ENCODE measurements at places on chromosomes 4 and X.

- no peak for DNase-seq
These were observed 35.4 kb upstream of the BCLAF3 start for GRCh38 chrX:20026278-20026677.

DNA sequence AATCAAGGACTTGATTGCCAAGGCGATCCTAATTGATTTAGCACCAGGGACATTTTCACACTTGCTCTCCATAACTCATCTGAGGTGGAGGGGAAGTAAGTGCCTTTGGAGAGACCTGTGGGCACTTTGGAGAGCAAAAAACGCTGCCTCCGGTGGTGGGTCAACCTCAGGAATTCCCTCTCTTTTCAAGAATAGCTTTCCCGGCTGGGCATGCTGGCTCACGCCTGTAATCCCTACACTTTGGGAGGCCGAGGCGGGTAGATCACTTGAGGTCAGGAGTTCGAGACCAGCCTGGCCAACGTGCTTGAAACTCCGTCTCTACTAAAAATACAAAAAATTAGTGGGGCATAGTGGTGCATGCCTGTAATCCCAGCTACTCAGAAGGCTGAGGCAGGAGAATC lies 49.2 kb downstream of the PRPS1 start:
- DNase-seq, result no peak

DNA sequence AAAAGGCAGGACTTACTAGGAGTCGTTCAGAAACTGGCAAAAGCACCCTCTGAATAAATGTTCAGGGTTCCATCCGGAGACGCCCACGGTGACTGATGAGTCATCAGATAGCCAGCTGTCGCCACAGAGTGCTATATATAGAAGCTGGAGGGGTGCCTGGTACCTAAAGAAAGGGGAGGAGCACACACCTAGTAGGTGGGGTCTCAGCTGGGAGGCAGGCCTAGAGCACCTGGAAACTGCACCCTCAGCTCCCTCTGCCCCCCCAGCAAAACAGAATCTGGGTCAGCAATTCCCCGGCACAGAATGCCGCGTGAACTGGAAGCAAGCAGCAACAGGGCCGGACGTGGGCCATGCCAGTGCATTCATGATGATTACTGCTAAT lies 242.0 kb downstream of the BCOR start:
- peak; percentile 82 for DNase-seq

DNA sequence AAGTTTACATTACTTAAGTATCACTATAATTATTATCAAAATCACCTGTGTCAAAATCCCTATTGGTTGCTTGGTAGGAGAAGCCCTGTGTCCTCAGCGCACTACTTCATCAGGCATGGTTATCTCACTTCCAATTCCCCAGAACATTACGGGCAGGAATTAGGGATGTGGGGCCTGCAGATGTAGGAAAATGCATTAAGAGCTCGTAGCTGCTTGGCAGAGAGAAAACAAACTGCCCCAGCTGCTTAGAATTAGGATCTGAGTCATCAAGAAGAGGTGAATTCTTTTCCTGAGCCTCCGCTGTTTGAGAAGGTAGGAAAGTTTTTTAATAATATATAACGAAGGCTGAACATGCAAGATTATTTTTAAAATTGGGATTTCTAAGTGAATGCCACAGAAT lies 31.1 kb upstream of the CLNK start:
- no peak for DNase-seq

- peak; percentile 69 for DNase-seq
These were observed at the start of gene TMEM185A for GRCh38 chrX:149631234-149632165. TMEM185A (minus strand) TSS chrX:149631792; CDS start chrX:149631580, 212 bp downstream.

DNA sequence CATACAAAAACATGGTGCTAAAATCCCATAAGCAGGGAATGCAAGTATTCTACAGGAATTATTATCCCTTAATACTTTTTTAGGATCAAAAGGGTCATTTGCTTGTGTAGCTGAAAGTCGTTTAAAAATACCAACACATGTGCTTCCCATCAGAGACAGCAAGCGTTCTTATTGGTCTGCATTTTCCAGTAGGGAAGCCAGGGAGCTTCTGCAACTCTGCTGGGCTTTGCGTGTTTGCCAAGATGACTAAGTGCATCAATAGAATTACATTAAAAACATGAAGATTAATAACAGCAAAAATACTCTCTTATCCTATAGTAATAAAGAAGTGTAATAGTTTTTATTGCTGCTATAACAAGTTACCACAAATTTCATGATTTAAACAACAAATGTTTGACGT lies 111.2 kb downstream of the QDPR start:
- no peak for DNase-seq

- DNase-seq, result no peak
These were observed 9.9 kb upstream of the CT47C1 start for GRCh38 chrX:119062750-119063374.

- no peak for DNase-seq
These were observed 45.6 kb downstream of the SH3RF1 start for GRCh38 chr4:169225058-169225751.

DNA sequence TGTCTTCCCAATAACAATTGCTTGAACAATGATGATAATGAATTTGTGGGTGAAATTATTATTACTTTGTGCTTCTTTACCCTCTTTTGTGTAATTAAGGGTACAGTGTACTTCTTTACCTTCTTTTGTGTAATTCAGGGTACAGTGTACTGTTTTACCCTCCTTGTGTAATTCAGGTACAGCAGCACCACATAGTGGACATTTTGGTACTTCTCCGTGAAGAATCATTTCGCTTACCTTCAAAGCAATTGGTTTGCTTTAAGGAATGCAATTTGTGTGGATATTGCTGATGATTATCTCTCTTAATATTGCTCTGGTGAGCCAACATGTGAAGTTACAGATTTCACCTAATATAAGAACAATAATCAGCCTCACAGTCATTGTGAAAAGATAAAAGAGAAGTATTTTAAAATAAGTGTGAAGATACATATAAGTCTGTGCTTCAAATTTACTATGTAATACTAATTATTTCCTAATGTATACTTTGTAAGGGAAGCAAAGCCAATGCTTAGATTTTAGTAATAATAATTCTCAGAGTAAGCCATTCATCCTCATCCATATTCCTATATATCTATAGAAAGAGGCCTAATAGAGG lies 27.2 kb upstream of the SEC24B start:
- DNase-seq, result peak; percentile 42
